Hematopoietic multipotent progenitor cell treated with erythropoietin and hydrocortisone succinate and interleukin-3 and kit ligand, for 17 days (in vitro differentiated cells): ENCODE measurements at places on chromosomes 2 and 18.

GRCh38 chr2:95379371-95379831 is 23.1 kb upstream of the FAHD2A start:
- no peak for DNase-seq

GRCh38 chr2:18312818-18313217 is 247.6 kb downstream of the RDH14 start:
- no peak for DNase-seq

- peak; percentile 36 for DNase-seq
Measured at GRCh38 chr18:48781163-48781987, 169.4 kb downstream of the SMAD7 start.

DNA sequence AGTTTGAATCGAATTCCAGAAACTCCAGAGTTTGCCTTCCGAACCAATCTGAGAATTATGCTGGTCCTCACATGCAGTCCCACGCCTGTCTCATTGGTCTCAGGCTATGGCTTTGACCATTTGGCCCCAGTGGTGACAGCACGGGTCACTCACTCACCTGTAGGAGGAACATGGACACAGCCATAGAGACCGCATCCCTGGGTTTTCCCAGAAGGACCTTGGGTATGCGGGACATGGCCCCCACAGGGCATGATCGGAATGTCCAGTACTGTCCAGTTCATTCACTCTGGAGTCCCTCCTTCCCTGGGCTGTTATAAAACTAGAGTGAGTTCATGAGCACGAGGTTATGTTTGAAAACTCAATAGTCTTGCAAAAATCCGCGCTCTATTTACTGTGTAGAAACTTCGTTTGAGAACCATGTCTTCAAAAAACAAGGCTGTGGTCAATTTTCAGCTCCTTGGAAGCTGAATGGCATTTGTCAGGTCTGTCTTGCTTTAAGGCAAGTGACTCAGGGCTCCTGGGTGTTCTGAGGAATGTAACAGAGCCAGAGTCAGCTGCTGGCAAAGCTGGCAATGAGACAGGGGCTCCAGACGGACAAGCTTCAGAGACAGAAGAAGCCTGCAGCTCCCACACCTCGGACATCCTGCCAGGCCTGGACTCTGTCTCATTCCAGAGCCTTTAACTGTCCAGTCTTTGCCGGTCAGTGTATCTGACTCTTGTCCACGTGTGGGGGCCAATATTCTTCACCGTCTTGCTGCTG is 86.7 kb upstream of the TMEM18 start:
- no peak for DNase-seq

- DNase-seq, result no peak
Measured at GRCh38 chr2:128420776-128421175, 102.1 kb upstream of the HS6ST1 start.

GRCh38 chr2:162731917-162732804 is 106.4 kb downstream of the KCNH7 start:
- no peak for DNase-seq

DNA sequence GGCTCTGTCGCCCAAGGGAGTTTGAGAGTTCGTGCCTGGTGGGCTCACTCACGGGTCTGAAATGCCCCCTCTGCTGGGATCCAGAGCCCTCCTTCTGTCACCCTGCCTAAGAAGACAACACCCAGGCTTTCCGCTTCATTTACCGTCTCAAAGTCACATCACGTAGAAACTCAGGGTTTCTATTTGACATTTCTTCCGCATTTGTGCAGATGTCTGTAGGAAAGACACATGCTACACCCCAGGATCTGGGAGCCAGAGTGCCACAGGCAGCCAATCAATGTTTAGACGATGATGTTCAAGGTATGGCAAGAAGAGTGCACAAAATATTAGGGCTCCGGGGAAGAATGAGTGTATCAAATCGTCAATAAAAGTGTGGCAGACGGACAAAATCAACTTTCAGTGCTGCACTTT is 24.4 kb upstream of the ACKR3 start:
- DNase-seq, result no peak

DNA sequence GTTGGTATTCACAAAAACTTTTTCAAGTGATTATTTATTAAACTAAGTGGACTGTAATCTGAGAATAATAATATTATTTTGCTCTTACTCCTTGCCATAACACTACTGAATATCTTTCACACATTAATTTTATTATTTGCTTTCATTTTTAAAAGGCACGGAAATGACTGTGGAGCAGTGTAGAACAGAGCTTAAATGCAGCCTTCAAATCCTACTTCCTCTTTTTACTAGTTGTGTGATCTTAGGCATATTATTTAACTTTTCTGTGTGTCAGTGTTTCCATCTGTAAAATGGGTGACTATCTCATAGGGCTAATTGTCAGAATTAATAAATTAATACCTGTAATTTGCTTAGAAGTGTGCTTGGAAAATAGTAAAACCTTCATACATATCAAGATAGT is 55.5 kb upstream of the SLC8A1 start:
- DNase-seq, result no peak

GRCh38 chr2:190507135-190507534 is 27.4 kb downstream of the NEMP2 start:
- no peak for DNase-seq

GRCh38 chr2:172200495-172201085 is 97.9 kb upstream of the DLX2 start:
- no peak for DNase-seq

DNA sequence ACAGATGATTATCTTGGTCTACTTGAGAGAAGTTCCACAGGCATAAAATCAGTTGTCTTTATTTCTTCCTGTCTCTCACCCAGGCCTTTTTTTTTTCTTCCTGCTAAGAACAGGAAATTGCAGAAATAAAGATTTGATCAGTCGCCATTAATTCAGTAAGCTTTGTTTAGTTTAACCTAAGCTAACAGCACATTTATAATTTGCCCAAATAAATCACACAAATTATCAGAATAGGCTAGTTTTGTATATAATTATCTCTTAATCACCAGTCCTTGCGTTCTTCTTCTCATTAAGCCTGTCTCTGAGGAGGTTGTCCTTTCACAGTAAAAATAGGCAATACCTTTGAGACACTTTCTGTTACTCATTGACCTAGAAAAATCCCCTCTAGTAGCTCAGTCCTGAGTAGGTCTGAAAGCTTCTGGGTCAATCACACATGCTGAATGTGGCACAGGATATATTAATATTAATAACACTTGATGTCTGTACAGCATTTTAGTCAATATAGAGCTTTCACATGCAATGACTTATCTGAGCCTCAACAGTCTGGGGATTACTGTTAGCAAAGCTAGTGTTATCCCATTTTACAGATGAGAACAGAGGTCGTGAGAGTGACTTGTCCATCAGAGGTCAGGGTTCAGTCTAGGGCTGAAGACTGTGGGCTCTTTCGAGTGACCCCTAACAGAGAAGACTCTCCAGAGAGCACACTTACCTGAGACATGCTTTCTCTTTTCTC is 11.2 kb upstream of the STK17B start:
- DNase-seq, result no peak

DNA sequence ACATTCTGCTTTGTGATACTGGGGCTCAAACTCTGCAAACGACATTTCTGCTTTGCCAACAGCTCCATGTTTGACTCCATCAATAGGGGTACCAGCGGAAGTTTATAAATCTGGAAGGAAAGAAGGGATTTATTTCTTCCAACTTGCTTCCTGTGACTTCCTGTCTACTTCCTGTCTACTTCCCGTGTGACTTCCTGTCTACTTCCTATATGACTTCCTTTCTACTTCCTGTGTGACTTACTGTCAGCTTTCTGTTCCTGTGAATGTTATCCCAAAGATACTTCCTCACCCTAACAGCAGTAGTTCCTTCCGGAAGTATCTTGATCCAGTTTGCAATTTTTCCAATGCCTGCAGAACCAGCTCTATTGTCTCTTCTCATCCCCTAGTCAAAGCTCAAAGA is 52.0 kb upstream of the MBOAT2 start:
- DNase-seq, result no peak

DNA sequence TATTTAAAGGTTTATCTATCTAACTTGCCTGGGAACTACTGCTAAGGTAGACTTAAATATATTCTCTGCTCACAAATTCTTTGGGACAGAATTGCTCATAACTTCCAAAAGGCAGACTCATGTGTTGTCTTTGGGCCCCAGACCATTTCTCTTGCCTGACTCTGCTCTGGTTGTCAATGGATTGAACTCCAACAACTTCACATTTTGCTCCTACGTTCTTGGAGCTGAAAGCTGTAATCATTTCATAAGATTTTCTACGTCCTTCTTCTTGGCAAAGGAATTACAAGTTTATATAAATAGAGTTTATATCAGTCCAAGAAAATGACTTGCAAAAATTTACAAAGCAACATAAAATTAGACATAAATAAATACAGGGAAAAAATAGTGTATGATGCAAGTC is 32.9 kb upstream of the PPM1B start:
- no peak for DNase-seq
